ENCODE measurements at places on chromosomes 16 and 17.

- DNase-seq = peak; percentile 27
Observed at GRCh38 chr17:67509390-67510287, 132.6 kb downstream of the PITPNC1 start.

DNA sequence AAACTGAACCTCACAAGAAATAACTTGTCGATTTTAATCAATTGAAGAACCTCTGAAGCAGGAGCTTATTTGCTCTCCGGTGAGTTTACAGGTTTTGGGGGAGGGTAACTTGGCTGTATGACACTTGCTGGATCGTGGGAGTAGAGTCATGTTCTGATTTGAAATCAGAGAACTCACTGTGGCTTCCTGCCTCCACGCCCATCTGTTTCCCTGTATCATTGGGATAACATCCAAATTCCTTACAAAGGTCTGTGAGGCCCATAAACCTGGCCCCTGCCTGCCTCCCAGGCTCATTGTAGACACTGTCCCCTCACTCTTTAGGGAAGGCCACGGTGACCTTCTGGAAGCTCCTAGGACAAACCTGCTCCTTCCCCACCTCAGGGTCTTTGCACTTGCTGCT, 48.3 kb downstream of the C17orf67 start:
- DNase-seq = no peak

- no peak for DNase-seq
Observed at GRCh38 chr16:30380072-30380802, 2.1 kb downstream of the SEPTIN1 start.

GRCh38 chr17:83055911-83056582, 23.4 kb upstream of the METRNL start:
- no peak for DNase-seq

DNA sequence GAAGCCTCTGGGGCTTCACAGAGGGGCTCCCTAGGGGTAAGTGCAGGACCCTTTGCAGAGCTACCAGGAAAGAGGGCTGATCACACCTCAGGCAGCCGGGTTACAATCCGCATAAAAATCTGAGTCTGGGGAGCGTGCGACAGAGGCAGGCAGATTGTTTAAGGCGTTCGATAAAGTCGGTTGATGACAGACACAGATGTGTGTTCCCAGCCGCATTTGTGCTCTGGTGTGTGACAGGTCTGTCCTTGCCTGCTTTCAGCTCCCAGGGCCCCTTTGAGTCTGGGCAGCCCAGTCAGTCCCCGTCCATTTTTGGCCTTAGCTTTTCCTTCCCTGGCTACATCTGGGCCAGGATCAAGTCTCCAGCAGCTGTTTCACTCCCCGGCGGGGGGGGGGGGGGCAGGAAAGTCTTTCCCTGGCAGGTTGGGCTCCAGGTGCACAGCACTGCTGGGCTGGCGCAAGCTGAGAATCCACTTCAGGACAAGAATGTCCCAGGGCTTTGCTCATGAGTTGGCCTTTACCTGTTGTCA, 1.3 kb upstream of the ZACN start:
- no peak for DNase-seq

DNA sequence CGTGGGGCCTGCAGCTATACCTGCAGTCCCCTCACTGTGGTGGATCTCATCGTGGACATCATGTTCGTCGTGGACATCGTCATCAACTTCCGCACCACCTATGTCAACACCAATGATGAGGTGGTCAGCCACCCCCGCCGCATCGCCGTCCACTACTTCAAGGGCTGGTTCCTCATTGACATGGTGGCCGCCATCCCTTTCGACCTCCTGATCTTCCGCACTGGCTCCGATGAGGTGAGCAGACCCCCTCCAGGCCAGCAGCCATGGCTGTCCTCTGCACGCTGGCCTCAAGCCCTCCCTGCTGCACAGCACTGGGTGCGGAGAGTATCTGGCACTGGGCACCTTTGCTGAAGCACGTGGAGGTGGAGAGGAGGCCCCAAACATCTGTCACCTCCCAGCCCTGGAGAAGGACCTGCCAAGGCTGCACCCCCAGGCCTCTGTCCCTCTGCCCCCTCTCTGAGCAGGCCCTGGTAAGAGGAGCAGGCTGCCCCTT, 11.0 kb downstream of the KCNH6 start:
- DNase-seq = no peak

DNA sequence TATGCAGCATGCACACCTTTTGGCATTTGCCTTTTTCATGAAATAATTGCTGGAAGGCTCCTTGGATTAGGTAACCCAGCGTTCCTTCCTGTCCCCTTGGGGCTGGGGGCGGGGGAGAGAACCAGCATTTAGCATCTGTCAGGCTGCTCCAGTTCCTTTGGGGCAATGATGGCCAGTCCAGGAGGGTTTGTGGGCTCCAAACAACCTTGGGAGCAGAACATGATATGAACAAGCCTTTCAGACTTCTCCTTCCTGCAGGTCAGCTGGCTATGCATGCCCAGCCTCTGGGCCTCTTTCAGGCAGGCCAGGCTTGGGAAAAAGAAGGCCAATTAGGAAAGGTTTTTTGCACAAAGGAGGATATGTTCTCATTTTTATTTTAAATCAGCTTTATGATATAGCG, 1.1 kb upstream of the SMTNL2 start:
- DNase-seq = no peak

DNA sequence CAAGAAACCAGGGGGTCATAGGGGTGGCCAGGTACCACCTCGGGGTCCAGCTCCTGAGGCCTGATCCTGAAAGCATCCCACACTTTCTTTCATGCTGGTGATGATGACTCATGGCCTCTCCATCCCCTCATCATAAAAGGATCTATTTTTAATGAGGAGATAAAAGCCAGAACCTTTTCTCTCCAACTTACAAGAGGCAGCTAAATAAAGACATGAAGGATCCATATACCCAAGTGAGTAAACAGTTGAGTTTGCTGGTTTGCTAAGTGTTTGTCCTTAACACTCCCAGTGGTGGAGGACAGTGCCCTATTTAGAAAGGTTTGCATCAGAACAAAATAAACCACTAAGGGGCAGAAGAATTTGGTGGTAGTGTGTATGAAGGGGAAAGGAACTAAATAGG, 383.8 kb downstream of the GRIN2A start:
- DNase-seq = no peak

GRCh38 chr17:45906927-45907622, 12.7 kb downstream of the MAPT start:
- DNase-seq = no peak

GRCh38 chr16:330741-331140, 21.8 kb downstream of the AXIN1 start:
- no peak for DNase-seq

- DNase-seq = no peak
Observed at GRCh38 chr16:4212934-4213296, 29.0 kb downstream of the SRL start.

- DNase-seq = no peak
Observed at GRCh38 chr16:70751593-70751992, 49.4 kb downstream of the VAC14 start.

GRCh38 chr17:42472709-42473521, 14.2 kb downstream of the ATP6V0A1 start:
- DNase-seq = no peak

- DNase-seq = no peak
Observed at GRCh38 chr16:56866955-56867830, 2.2 kb downstream of the SLC12A3 start.

DNA sequence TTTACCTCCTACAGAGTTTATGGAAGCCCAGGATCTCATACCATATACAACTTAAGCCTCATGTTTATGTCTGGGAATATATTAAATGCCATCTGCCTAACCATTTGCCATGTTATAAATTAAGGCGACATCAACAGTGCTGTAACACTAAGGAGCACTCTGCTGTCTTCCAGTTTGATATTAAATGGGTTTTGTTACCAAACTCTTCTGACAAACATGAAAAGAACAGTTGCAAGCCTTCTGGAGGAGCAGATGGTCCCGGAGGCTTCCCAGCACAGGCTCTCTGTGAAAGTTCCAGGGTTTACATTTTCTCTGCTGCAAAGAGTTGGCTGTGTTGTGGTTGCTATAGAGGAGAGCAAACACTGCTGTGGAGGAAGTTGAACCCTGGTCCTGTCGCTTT, 545.3 kb upstream of the SALL1 start:
- DNase-seq = no peak

DNA sequence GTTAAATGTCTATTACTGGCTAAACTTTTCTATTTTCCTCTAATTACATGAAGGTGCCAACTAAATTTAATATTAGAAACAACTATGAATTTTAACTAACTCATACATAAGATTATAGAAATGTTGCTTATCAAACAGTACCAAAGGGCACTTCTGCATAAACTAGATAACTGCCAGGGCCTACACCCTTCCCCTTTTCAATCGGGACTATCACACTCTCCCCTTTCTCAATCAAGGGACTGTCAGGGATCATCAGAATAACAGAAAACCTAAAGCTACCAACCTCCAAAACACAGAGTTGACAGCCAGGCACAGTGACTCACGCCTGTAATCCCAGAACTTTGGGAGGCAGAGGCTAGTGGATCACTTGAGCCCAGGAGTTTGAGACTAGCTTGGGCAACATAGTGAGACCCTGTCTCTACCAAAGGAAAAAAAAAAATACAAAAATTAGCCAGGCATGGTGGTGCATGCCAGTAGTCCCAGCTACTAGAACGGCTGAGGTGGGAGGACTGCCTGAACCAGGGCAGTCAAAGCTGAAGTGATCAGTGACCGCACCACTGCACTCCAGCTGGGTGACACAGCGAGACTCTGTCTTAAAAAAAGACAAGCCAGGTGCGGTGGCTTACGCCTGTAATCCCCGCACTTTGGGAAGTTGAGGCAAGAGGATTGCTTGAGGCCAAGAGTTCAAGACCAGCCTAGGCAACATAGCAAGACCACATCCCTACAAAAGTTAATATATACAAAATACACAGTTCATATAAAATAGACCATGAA, 3.2 kb upstream of the PHLPP2 start:
- DNase-seq = no peak

DNA sequence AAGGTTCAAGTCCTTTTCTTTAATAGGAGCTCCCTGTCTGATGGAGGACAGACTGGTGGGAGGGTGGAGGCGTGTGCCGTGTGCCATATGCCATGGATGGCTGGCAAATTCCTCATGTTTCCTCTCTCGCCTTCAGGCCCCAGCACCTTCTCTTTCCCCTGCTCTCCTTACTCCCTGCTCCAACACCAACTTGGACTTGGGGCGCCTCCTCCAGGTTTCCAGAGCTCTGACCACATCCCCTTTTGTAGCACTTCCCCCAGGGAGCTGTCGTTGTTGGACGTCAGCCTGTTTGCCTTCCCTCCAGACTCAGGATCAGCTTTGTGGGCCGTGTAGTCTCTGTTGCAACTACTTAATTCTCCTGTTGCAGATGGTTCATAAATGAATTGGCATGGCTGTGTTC, 30.7 kb downstream of the TMC7 start:
- DNase-seq = no peak

DNA sequence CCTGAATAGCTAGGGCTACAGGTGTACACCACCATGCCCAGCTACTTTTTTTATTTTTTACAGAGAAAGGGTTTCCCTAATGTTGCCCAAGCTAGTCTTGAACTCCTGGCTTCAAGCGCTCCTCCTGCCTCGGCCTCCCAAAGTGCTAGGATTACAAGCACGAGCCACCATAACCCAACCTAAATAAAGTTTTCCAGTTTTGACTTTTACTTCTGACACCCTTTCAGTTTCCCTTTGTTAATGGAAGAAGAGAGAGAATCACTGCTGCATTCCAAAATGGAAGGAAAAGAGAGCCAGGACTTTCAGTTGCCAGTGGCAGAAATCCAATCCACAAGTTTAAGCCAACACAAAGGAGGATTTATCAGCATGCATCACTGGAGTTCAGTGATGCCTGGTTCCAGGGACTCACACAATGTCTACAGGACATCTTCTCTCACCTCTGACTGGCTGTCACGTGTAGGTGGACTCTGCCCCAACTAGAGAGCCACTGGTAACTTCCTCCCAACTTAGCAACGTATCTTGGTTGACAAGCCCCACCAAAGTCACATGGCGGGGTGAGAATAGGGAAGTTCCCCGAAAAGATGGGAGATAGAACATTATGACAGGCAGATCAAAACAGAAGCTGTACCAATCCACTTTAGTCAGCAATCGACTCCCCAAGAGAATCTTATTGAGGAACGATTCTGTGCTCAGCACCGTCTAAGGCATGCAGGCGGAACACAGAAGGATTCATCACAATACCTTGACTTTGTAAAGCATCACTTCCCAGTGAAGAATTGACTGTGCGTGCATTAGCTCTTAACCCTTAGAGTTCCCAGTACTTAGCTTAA, 46.5 kb downstream of the GAS7 start:
- DNase-seq = peak; percentile 86

- no peak for DNase-seq
Observed at GRCh38 chr17:39054111-39054645, 87.0 kb upstream of the FBXO47 start.

- DNase-seq = no peak
Observed at GRCh38 chr16:49575346-49576172, 202.0 kb downstream of the C16orf78 start.

DNA sequence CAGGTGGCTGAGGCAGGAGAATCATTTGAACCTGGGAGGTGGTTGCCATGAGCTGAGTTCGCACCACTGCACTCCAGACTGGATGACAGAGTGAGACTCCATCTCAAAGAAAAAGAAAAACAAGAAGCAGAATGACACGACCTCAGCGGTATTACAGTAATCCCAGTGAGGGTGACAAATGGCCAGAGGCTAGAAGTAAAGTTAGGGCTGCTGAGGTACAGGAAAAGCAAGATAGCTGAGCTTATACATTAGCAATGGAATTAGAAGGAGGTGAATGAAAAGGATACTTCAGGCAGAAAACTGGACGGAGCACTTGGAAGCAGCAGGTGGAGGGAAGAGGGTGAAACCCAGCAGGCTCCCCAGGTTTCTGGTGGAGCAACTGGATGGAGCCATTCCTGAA, 26.1 kb upstream of the AMZ2 start:
- no peak for DNase-seq

GRCh38 chr17:49871211-49871610, 23.3 kb upstream of the TAC4 start:
- no peak for DNase-seq
